Memory B cell (primary cell): ENCODE measurements at places on chromosomes 12 and 14.

- no peak for DNase-seq
Measured at GRCh38 chr14:37215345-37215744, 17.6 kb downstream of the MIPOL1 start.

GRCh38 chr12:62434494-62435302, 31.9 kb upstream of the MON2 start:
- DNase-seq = no peak

GRCh38 chr14:103396463-103396862, 11.2 kb downstream of the MARK3 start:
- DNase-seq = no peak

GRCh38 chr12:91562476-91562875, 379.9 kb upstream of the DCN start:
- no peak for DNase-seq

- DNase-seq = no peak
Measured at GRCh38 chr12:76444408-76444984, 96.3 kb upstream of the BBS10 start.

GRCh38 chr14:101217080-101217463, 313.6 kb upstream of the RTL1 start:
- DNase-seq = no peak

DNA sequence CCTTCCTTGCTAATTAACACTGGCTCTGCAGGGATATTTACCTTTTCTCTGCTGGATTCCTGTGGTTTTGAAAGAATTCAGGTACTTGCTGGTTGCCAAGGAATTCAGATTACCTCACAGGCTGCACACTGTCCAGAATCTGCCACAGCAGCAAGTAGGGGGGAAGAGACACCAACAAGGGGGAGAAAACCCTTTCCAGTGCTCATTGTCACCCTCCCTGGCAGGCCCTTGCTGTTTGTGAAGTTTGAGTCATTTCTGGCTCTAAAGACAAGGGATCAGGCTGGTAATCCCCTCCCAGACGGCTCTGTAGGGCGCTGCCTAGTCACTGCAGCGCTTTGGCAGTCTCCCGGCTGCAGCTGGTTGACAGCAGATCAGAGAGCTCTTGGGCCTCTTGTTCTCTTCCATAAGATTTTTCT, 50.8 kb downstream of the TTLL5 start:
- DNase-seq = no peak

- no peak for DNase-seq
Measured at GRCh38 chr12:123720141-123720814, 8.1 kb downstream of the ATP6V0A2 start.

DNA sequence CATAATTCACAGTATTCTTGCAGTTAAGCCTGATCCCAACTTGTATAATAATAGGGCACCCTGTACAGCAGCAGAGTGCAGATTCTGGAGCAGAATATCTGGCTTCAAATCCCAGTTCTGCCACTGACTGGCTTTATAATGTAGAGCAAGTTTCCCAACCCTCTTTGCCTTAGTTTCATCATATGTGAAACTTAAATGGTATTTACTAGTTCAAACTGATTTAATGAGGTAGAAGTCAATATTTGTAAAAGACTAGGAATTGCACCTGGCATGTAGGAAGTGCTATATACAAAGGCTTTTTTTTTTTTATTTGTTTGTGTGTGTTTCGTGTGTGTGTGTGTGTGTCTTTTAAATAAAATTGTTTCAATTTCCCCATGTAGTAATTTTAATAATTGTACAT, 125.9 kb downstream of the CCER1 start:
- no peak for DNase-seq

DNA sequence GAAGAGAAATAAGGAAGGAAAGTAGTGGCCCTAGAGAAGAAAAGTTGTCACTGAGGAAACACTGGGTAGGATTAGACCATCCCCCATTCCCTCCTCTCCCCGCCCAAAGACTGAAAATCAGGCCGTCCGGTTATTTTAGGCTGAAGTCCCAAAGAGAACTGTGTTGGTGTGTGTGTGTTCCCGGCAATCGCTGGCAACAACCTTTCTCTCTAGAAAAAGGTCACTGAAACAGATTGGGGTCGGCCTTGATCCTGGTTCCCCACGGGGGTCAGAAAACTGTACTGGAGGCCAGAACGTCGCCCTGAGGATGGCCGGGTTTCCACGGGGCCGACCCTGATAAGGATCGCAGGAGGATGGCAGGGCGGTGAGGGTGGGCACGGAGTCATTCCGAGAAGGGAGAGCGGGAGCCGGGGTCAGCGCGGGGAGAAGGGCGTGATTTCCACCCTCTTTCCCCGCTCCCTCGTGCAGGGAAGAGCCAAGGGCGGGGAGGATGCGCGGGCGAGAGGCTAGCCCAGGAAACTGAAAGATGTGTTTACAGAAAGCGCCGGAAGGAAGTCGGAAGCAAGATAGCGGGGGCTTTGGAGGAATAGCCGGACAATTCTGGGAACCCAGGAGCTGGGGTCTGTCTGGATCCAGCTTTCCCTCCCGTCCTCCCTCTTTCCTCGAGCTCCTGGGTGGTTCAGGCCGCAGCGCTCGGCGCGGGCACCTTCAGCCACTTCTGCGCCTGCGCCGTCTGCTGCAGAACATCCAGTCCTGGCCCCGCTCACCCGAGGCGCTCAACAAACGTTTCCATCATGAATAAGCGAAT, 25.3 kb upstream of the SPTLC2 start:
- peak; percentile 47 for DNase-seq

- peak; percentile 74 for DNase-seq
Measured at GRCh38 chr12:104582739-104583138, 126.0 kb downstream of the CHST11 start.

GRCh38 chr12:34402899-34403705, 380.8 kb downstream of the ALG10 start:
- DNase-seq = no peak

DNA sequence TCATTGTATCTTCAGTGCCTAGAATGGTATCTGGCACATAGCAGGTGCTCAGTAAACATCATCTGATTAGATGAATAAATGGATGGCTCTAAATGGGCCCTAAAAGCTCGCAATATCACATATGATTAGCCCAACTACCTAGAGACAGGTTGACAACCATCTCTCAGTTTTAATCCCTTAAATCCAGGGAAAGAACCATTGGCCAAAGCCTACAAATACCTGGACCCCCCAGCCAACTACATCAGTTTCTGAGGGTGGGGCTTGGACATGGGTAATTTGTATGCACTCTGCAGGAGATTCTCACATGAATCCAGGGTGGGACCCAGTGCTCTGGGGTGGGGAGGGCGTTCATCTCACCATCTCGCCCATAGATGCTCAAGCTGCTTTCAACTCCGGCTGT, 4.8 kb upstream of the DTX1 start:
- no peak for DNase-seq

- no peak for DNase-seq
Measured at GRCh38 chr12:115094163-115094816, 410.3 kb upstream of the TBX3 start.

DNA sequence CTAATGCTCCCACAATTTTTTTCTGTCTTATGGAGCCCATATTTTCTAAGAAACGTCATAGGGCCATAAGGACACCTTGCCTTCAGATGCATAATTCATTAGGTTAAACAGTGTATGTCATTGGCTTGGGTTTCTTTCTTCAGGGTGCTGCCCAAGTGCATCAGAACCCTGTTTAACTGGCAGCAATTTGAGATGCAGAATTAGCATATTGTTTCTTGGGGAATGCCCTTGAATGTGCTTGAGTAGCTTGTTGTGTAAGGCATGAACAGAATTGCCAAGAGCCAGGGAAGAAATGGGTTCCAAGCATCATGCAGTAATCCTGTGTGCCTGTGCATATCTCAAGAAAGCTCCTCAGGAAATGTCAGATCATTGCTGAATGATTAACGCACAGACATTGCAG, 277.2 kb downstream of the SYT1 start:
- no peak for DNase-seq

- DNase-seq = no peak
Measured at GRCh38 chr14:38366374-38366773, 110.5 kb upstream of the CLEC14A start.

DNA sequence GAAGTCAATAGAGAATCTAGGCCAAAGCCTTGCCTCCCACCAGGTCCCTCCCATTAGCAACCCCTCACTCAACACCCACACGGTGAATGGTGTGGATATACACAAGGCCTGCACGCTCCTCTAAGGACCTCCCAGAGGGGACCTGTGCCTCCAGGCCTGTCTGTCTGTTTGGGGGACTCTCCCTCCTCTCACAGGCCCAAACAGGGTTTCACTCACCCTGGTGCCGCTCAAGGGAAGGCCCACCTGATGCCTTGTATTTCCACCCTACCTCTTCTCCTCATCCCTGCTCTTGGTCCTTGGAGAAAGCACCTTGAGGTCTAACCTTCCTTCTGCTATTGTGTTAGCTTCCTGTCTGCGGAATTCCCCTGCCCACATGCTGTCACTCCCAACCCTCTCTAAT, 4.4 kb downstream of the SDR9C7 start:
- no peak for DNase-seq

GRCh38 chr12:57029457-57029856, 13.1 kb upstream of the TAC3 start:
- no peak for DNase-seq

DNA sequence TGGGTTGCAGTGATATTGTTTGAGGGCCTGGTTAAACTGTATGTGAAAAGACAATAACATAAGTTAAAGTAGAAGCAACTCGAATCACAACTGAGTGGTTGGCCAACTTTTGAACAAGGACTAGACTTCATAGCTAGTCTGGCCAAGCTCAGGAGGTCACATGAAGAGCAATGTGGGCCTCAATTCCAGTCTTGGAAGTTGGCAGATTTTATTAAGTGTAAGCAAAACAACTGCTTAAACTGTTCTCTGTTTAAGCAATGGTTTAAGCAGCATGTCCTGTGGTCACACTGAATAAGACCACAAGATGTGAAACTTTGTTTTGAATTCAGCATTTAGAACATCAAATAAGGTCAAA, 100.4 kb downstream of the TMTC3 start:
- DNase-seq = no peak

DNA sequence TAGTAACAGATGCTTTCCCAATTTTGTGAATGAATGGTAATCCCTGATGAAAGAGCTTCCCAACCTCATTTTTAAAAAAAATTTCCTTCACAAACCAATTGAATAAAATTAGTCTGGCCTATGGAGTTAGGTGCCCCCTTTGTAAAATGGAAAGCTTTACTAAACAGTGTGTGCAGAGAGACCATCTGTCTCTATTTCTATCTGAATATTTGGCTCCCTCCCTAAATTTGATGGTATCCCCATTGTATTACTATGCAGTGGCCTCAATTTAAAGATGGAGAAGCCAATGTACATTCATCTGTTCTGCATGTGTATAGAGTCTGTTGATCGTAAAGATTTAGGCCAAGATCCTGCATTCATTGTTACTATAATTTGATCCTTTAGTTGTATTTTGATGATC, 397.7 kb upstream of the RGS6 start:
- no peak for DNase-seq

- DNase-seq = no peak
Measured at GRCh38 chr14:97306760-97307246, 509.6 kb downstream of the VRK1 start.

- no peak for DNase-seq
Measured at GRCh38 chr14:51449681-51450080, 202.0 kb upstream of the FRMD6 start.

DNA sequence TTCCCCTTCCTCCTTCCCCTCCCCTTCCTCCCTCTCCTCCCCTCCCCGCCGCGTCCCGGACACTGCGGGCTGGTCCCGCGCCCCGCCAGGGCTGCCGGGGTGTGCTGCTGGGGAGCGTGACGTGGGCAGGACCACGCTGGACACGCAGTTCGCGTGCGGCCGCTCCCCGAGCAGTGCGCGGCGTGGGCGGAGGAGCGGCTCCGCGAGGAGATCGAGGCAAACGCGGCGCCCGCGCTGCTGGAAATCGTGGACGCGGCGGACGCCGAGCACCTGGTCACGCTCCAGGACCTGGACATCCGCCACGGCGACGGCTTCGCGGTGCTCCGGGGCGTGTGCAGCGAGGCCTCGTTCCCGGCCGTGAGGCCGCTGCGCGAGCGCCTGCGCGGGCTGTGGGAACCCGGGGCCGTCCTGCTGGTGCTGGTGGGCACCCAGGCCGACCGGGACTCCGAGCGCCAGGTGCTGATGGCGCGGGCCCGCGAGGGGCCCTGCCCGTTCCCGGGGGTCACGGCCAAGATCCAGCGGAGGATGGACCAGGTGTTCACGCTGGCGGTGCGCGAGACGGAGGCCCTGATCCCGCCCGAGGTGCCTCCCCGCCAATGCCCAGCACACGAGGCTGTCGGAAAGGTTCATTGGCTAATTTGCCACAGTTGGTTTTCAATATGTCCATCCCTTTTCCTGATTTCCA, 84.3 kb downstream of the TNFAIP2 start:
- no peak for DNase-seq

GRCh38 chr14:89283327-89284060, 133.5 kb downstream of the FOXN3 start:
- no peak for DNase-seq

DNA sequence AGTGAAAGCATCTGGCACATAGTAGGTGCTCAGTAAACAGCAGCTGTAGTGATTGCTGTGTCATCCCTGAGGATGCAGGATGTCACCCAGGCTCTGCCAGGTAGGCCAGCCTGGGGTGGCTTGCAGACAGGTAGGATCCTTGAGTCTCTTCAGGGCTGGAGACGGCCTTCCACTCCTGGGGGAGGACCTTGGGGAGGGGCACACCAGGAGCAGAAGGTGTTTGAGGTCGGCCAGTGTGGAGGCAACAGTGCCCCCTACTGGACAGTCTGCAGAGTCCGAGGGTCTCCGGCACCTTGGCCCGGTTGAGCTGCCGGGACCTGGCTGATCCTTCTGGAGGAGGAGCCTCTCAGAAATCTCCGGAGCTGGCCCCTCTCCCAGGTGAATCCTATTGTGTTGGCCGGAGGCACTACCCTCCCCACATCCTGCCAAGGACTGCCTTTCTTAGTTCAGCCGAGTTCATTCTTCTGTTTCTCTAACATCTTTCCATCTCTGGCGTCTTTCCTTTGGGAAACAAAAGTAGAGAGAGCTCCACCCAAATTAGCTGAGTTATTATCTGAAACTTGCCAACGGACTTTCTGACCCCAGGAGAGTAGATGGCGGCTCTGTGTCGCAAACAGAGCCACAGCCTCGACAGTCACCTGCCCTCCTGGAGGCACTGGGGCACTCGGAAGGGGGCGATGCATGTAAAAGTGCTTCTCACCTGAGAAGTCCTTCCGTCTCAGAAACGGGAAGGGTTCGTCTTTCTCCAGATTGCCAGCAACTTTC, 41.8 kb upstream of the CLMN start:
- DNase-seq = peak; percentile 58

GRCh38 chr12:91507754-91508153, 325.1 kb upstream of the DCN start:
- DNase-seq = no peak

DNA sequence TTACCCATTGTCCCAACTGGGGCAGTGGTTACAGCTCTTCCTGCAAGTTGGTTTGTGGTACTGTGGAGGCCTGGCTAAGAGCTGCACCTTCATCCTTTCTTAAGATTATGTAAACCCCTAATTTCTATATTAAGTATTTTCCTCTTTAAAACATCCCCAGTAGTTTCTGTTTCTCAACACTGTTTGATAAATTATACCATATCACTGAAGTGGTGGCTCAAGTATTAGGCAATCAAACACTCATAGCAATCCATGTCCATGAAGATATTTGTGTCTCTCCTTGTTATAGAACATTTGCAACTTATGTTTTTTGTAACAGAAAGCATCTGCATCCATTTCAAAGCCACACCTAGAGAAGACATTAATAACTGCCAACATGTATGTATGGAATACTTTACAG, 31.8 kb downstream of the ATXN3 start:
- no peak for DNase-seq

GRCh38 chr12:32585680-32586079, 93.4 kb upstream of the DNM1L start:
- no peak for DNase-seq
